Stimulated activated CD8-positive, alpha-beta memory T cell treated with anti-CD3 and anti-CD28 coated beads, Interleukin-4, amount 100 ng/mL, for 1 hour (primary cell): ENCODE measurements at places on chromosomes 2 and 18.

DNA sequence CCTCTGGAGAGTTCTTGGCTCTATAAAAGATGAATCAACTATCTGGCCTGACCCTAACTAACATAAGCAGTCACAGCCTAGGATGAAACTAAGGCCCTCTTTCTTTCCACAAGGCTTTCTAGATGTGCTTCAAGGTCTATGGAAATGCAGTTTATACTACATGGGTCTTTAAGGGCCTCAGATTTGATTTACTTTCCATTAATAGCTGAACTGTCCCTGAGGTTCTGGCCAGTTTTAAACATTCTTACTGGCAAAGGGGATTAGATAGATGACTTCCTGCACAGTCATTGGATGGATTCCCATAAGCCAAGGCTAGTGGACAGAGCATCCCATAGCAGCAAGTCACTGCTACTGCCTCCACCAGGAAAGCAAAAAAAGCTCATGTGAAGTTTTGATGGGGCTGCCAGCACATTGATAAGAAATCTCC is 38.1 kb upstream of the LCLAT1 start:
- DNase-seq = no peak

GRCh38 chr2:26382564-26382963 is 19.2 kb upstream of the DRC1 start:
- DNase-seq = no peak

DNA sequence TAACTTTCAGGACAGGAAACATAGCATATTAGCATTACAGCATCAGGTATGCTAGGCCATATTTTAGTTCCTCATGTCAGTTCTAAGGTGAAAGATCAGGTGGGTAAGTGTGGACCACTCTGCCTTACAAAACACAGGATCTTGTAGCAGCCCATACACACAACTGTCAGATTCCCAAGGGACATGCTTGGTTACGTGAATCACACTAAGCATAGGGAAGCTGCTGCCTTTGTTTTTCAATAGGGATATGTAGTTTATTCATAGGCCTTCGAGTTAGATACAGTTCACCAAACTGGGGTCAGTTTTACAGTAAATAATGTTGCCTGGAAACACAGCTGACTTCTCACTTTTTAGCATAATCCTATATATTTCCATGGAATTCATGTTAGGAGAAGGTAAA is 116.1 kb upstream of the OTX1 start:
- DNase-seq = no peak

DNA sequence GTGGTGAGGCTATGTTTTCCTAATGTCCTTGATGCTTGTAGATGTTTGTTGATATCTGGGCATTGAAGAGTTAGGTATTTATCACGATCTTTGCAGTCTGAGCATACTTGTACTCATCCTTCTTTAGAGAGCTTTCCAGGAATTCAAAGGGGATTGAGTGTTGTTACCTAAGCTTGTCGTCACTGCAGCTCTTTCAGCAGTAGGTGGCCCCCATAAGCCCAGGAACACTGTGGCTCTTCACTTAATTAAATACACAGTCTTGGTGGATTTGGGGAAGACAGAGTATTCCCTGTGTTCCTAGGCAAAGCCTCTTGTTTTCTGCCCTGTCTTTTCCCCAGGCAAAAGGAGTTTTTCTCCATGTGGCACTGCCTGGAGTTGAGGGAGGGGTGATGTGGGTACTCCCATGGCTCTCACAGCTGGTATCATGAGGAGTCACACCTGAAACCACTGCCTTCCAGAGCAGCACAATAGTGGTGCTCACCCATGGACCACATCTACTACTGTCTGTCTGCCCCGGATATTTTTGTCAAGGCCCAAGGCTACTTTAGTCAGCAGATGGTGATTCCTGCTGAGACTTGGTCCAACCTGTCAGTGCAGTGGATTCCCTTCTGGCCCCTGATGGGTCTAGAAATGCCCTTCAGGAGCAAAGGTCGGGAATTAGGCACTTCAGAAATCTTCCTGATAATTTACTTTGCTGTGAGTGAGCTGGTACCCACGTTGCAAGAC is 95.7 kb downstream of the GALNT13 start:
- DNase-seq = no peak

GRCh38 chr18:46321955-46322354 is 217.8 kb downstream of the HAUS1 start:
- DNase-seq = no peak
